ENCODE measurements at places on chromosomes 6 and 20. TPM values are rescaled to one million over a fixed set of nuclear protein-coding genes. Genes with fewer than 3 reads are reported as not detected.

NKX2-4 gene
- total RNA-seq, result not detected

EBF4 gene
- total RNA-seq, result 0.99 TPM

- no peaks in the 10 kb centered on the region for H3K27me3 ChIP-seq
- H3K4me1 ChIP-seq, result peaks cover 10% of the 10 kb centered on the region
- DNase-seq, result no peak
- H3K27ac ChIP-seq, result no peak overlapping the region
- peak overlapping the region; percentile 69 for H3K4me3 ChIP-seq
Observed at GRCh38 chr20:3890999-3891929, 2.1 kb downstream of the PANK2 start.

PAK5 gene
- not detected for total RNA-seq

- H3K4me3 ChIP-seq, result no peak overlapping the region
- H3K36me3 ChIP-seq, result no peaks in the 10 kb centered on the region
- H3K27me3 ChIP-seq, result no peaks in the 10 kb centered on the region
- H3K27ac ChIP-seq, result no peak overlapping the region
- no peaks in the 10 kb centered on the region for H3K4me1 ChIP-seq
Observed at GRCh38 chr6:170011204-170012036, 260.0 kb downstream of the ERMARD start.

DNA sequence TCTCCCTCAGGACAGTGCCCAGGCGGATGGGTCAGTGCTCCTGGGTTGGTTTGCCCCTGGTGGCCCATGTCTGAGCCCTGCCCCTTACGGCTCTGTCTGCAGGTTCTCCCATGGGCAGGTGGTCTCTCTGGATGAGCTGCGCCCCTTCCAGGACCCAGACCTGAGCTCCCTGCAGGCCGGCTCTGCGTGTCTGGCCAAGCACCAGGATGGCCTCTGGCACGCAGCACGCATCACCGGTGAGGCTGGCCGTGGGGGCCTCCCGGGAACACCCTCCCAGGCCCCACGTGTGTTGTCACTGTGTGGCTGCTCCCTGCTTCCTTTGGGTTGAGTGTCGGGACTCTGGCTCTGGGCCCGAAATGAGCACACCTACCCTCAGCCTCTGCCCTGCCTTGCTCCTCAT is 3.3 kb upstream of the LIME1 start:
- H3K4me3 ChIP-seq, result no peak overlapping the region
- no peaks in the 10 kb centered on the region for H3K27me3 ChIP-seq
- H3K4me1 ChIP-seq, result no peaks in the 10 kb centered on the region
- H3K27ac ChIP-seq, result no peak overlapping the region
- H3K36me3 ChIP-seq, result peaks cover 22% of the 10 kb centered on the region

DNA sequence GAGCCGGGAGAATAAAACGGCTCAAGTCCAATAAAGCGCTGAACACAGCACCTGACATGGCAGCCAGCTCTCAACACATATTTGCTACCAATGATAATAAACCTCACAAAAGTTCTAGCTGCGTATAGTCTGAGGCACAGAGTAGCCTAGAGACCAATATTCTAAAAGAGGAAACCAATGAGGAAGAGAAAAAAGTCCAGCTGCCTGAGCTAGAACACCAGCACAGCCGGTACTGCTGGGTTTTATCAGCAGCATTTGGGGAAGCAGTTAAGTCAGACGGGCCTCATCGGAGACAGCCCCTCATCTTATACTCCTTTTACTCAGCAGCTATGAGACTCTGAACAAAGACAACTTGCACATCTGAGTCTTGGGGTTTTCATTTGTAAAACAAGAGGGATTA is 2.4 kb upstream of the RTF2 start:
- peaks cover 2% of the 10 kb centered on the region for H3K36me3 ChIP-seq
- DNase-seq, result no peak
- peaks cover 8% of the 10 kb centered on the region for H3K4me1 ChIP-seq

DNA sequence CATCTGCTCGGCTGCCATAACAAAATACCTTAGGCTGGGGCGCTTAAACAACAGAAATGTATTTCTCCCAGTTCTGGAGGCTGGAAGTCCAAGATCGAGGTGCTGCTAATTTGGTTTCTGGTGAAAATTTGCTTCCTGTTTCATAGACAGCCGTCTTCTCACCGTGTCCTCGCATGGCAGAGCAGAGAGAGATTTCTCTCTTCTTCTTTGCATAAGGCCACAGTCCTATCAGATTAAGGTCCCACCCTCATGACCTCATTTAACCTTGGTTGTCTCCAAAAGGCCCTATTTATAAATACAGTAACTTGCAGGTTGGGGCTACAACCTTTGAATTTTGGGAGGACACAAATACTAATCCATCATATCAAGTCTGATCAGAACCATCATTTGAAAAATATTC is 544.3 kb downstream of the KIF16B start:
- no peaks in the 10 kb centered on the region for H3K27me3 ChIP-seq
- no peaks in the 10 kb centered on the region for H3K4me1 ChIP-seq
- no peak overlapping the region for H3K27ac ChIP-seq
- H3K4me3 ChIP-seq, result no peak overlapping the region
- DNase-seq, result no peak

GRCh38 chr20:58870293-58871014 is 17.9 kb downstream of the GNAS start:
- no peak overlapping the region for H3K4me3 ChIP-seq
- no peak for DNase-seq
- no peaks in the 10 kb centered on the region for H3K36me3 ChIP-seq
- no peaks in the 10 kb centered on the region for H3K4me1 ChIP-seq

DNA sequence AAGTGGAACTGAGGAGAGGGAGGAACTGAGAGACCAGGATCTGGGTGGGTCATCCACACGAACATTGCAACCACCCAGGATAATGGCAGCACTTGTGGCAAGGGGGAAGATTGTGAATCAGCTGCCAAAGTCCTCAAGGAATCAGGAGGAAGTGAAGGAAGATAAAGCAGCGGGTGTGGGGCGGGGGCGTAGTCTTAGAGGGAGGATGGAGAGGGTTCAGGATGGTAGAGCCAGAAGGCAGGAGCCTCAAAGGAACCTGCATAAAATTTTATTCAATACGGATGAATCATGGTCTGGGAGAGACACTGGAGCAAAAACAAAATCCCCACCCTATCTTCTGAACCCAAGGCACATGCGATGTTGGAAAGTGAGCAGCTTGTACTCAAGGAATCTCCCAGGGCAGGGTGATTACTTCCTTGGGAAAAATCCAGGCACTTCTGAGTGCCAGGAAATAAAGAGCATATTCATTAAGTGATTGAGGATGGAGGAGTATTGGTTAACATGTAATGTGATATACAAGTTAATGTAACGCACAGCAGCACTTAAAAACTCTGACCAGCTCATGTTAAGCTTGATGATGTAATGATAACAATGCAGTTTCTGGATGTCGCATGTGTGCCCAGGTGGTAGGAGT is 82.0 kb upstream of the B3GAT2 start:
- no peak overlapping the region for H3K4me3 ChIP-seq
- no peak for DNase-seq

- no peaks in the 10 kb centered on the region for H3K36me3 ChIP-seq
- H3K4me3 ChIP-seq, result no peak overlapping the region
- no peak overlapping the region for H3K27ac ChIP-seq
- peak; percentile 46 for DNase-seq
- no peaks in the 10 kb centered on the region for H3K27me3 ChIP-seq
- H3K4me1 ChIP-seq, result no peaks in the 10 kb centered on the region
Observed at GRCh38 chr6:113476937-113477839, 380.0 kb upstream of the MARCKS start.

SIRPB1 gene
- 0.17 TPM for total RNA-seq

BMP2 gene
- 15.9 TPM for total RNA-seq

MOG gene
- not detected for total RNA-seq

HLA-DOA gene
- total RNA-seq, result not detected

DNA sequence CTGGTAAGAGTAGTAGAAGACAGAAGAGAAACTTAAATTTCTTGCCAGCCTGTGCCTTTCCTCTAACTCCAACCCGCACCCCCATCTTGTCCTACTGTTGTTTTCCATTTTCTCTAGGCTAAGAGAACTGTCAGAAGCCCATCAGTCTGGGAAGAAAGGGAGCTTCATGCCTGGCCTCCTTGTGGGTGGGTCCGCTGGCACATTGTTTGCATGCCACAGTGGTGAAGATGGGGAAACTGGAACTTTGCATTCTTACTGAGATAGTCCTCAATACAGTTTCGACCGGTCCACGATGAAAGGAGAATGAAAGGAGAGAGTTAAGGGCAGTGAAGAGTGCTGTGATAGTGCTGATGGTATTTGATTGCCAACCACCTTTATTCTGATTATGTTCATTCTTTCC is 103.1 kb downstream of the TCP11 start:
- H3K27me3 ChIP-seq, result no peaks in the 10 kb centered on the region
- H3K36me3 ChIP-seq, result no peaks in the 10 kb centered on the region
- no peak overlapping the region for H3K4me3 ChIP-seq
- H3K4me1 ChIP-seq, result no peaks in the 10 kb centered on the region
- no peak overlapping the region for H3K27ac ChIP-seq

DNA sequence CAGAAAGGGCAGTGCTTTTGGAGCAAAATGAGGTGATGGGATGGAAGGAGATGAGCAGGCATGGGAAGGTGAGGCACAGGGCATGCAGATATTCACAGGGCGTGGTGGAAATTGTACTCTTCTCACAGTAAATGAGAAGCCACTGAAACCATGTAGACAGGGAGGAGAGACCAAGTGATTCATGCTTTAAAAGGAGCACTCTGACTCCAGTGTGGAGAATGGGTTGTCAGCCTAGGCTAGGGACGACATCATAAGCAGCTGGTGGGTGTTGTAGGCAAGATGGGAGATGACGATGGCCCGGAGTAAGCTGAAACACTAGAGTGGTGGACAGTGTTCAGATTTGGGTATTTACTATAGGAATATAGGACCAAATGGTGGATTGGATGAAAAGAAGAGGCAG is 18.4 kb downstream of the PDE7B start:
- H3K4me1 ChIP-seq, result peaks cover 3% of the 10 kb centered on the region
- no peak overlapping the region for H3K4me3 ChIP-seq
- H3K36me3 ChIP-seq, result no peaks in the 10 kb centered on the region
- H3K27me3 ChIP-seq, result no peaks in the 10 kb centered on the region
- DNase-seq, result no peak
- no peak overlapping the region for H3K27ac ChIP-seq

GRCh38 chr6:134176264-134176975 is 124.0 kb upstream of the SLC2A12 start:
- H3K4me1 ChIP-seq, result peaks cover 11% of the 10 kb centered on the region
- peaks cover 12% of the 10 kb centered on the region for H3K36me3 ChIP-seq
- H3K4me3 ChIP-seq, result peak overlapping the region; percentile 99
- no peaks in the 10 kb centered on the region for H3K27me3 ChIP-seq
- peak overlapping the region; percentile 90 for H3K27ac ChIP-seq

SLC52A3 gene
- not detected for total RNA-seq

GRCh38 chr6:129321303-129321702 is 388.7 kb downstream of the ARHGAP18 start:
- no peaks in the 10 kb centered on the region for H3K4me1 ChIP-seq
- H3K36me3 ChIP-seq, result peaks cover 2% of the 10 kb centered on the region
- no peak overlapping the region for H3K4me3 ChIP-seq
- H3K27me3 ChIP-seq, result no peaks in the 10 kb centered on the region
- H3K27ac ChIP-seq, result no peak overlapping the region
- peak; percentile 10 for DNase-seq

DNA sequence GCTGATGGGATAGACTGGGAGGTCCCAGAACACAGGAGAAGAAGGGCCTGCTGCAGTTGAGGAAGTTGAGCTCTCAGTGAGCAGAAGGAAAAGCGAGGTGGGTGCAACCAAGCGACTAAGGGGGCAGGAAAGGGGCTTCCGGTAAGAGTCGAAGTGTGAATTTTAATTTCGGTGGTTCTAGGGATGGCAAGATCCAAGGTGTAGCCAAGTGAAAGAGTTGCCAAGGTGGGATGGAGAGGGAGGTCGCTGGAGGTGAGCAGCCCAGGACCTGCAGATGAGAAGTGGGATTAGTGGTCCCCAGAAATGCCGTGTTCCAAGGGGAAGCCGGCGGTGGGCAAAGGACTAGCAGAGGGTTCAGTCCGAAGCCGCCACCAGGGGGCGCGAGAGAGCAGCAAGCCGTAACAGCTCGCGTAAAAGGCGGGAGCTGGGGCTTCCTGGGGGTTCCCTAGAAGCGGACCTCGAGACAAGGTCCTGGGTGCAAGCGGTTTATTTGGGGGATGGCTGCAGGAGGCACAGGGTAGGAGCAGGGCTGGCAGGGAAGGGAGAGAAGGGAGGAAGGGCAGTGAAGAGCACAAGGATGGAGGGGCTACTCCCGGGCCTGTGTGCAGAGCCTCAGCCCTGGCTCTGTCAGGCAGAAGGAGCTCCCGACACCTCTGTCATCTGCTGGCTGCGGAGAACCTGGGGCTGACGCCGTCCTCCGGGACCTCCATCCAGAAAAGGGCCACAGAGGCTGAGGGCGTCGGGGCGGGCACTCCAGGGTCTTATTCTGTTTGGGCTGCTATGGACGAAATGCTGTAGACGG is 103.6 kb downstream of the PAX1 start:
- no peak overlapping the region for H3K4me3 ChIP-seq
- no peak overlapping the region for H3K27ac ChIP-seq
- H3K4me1 ChIP-seq, result no peaks in the 10 kb centered on the region

SIRPD gene
- total RNA-seq, result not detected

- H3K36me3 ChIP-seq, result no peaks in the 10 kb centered on the region
- no peaks in the 10 kb centered on the region for H3K27me3 ChIP-seq
- H3K4me3 ChIP-seq, result no peak overlapping the region
- no peak overlapping the region for H3K27ac ChIP-seq
Observed at GRCh38 chr6:132320007-132320406, 81.3 kb downstream of the MOXD1 start.
